ENCODE measurements at places on chromosomes 5 and 9.

GRCh38 chr5:112412346-112412745, 6.7 kb downstream of the EPB41L4A start:
- no peak for DNase-seq

DNA sequence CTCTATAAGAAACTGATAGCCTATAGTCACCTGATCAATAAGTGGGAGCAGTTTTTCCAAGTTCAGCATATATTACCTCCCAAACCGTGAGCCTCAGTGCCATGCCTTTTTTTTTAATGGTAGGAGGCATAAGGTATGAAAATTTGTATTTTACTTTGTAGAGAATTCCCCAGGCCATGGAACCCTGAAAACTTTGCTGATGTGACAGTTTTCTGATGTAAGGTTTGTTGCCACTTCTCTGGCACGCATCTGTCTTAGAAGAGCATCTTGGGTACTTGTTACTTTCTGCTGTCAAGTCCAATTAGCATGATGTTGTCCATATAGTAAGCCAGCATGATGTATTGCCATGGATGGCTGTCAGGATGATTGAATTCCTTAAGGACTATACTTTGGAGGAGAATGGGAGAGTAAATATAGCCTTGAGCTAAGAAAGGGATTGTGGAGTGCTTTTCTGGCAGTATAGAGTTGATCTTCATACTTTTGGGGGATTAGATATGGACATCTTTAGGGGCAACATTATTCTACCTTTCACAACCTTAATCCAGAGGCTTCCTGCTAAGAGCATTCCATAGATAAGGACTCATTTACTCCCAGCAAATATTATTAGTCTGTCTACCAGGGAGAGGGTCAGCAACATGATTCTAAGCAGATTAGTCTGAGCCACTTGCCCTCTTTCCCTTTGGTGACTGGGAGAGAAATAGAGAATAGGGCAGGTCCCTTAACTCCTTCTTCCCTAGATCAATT, 389.6 kb downstream of the YTHDC2 start:
- no peak for DNase-seq

DNA sequence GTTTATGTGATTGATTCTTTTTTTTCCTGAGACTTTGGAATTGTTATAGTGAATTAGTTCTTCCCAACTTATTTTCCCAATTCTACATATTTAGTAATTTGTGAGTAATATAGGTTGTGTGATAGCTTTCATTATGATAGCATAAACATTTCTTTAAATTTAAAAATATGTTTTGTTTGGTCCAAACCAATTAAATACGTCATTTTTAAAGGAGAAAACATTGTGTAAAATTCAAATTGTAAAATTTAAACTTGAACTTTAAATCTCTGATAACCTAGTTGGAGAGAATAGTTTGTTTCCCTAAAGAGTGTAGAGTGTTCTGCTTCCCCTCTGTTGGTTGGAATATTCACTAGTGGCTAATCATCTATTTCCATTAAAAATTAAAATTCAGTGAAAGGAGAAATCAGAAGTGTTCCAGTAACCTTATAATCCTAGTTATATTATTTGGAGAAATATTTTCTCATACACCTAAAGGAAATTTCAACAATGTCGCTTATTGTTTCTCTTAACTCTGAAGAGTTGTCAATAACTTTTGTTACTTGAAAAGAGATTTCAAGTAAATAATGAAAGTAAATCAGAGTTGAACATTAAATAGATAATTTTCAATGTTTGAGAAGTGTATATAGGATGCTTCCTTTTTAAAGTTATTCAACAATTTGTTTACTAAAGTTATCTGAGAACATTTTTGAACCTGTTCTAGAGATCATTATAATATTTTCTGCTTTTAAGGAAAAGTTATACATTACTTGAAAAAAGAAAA, 2.9 kb downstream of the NIPBL start:
- no peak for DNase-seq

GRCh38 chr9:96554326-96554725, 65.3 kb downstream of the CDC14B start:
- DNase-seq = no peak

DNA sequence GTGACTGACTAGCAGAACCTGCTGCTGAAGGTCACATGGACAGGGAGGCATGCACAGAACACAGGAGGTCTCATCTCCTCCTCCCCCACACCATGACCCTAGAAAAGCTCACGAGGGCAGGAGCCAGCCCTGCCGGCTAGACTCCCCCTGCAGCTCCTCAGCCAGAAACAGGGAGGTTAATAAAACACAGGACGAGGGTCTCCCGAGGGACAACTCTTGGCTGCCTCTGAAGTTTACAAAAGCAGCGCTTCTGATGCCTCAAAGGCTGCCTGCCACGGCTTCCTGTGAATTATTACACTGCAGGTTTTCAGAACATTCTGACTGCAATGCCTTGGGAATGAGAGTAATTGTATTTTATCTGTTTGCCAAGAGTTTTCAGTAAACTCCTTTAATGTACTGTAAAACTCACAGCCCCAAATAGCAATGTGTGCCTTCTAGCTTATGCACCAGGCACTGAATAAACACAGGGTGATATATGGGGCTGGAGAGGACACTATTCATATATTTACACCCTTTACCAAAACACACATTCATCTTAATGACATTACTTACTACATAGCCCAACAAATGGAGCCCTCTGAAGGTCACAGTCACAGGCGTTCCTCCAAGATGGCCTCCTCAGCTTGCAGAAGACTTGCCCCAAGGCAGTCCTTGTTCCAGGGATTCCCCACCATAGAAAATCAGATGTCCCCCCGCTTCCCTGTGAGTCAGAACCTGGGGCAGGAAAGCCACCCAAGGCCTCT, 83.7 kb downstream of the C5orf15 start:
- DNase-seq = no peak

GRCh38 chr5:151200913-151201595, 22.8 kb downstream of the CCDC69 start:
- no peak for DNase-seq

GRCh38 chr5:103511554-103511885, 51.1 kb downstream of the NUDT12 start:
- DNase-seq = no peak

GRCh38 chr5:123535648-123536047, 23.7 kb downstream of the CSNK1G3 start:
- DNase-seq = no peak

- no peak for DNase-seq
Measured at GRCh38 chr5:1706021-1706420, 93.6 kb downstream of the MRPL36 start.

- DNase-seq = no peak
Measured at GRCh38 chr5:111043712-111044506, 27.6 kb upstream of the TSLP start.

DNA sequence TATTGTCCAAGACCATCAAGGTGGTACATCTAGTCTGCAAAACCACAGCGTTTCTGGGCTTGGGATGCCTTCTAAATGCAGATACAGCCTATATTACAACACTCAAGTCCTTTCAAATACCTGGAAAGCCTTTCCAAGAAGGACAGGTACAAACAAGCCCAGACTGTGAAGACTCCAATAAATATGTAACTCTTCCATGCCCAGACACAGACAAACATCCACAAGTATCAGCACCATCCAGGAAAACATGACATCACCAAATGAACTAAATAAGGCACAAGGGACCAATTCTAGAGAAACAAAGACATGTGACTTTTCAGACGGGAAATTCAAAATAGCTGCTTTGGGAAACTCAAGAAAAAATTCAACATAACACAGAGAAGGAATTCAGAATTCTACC, 152.7 kb upstream of the POC5 start:
- no peak for DNase-seq

DNA sequence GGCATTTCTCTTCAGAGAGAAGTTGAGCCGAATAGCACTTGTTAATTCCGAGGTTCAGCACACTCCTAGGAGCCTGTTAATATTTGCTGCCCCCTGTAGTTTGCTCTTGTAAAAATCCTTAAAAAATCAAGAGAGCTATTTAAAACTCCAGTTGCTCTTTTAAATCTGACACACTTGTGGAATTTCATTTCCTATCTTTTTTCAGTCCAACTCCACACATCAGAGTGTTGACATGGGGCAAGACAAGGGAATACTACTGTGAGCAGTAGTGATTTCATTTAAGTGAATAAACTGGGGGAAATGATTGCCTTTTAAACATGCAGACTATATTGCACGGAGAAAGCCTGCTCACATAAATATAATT, 1096.3 kb upstream of the DMAC1 start:
- no peak for DNase-seq
